HCEC 1CT (cell line): ENCODE measurements at places on chromosomes 7 and 10.

GRCh38 chr10:24722676-24723385, 856 bp downstream of the ARHGAP21 start:
- DNase-seq: peak; percentile 40

- DNase-seq: no peak
These were observed 13.7 kb downstream of the MYL10 start for GRCh38 chr7:101615446-101615845.

DNA sequence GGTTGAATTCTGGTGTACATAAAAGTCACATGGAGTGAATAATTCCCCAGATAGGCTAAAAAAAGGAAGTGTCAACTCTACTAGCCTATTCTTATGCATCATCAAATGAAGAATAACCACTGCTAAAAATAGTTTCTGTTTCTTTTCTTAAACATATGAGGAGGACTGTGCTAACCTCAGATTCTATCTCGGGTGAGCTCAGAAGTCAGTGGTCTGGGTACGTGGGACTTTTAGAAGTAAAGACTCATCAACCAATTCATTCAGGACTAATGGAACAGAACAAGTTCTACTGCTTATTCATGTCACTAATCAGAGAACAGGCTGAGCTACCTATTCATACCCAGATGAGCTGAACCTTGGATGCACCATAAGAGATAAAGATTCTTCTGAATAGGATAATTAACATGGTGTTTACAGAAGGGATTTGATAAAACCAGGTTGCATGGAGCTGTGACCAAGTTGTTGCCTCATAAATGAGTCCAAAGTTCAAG, 9.5 kb upstream of the ASAH2 start:
- no peak for DNase-seq

- DNase-seq: no peak
These were observed 1.8 kb downstream of the LFNG start for GRCh38 chr7:2521341-2521745.

- DNase-seq: no peak
These were observed 408.6 kb upstream of the PFKP start for GRCh38 chr10:2658780-2659179.

DNA sequence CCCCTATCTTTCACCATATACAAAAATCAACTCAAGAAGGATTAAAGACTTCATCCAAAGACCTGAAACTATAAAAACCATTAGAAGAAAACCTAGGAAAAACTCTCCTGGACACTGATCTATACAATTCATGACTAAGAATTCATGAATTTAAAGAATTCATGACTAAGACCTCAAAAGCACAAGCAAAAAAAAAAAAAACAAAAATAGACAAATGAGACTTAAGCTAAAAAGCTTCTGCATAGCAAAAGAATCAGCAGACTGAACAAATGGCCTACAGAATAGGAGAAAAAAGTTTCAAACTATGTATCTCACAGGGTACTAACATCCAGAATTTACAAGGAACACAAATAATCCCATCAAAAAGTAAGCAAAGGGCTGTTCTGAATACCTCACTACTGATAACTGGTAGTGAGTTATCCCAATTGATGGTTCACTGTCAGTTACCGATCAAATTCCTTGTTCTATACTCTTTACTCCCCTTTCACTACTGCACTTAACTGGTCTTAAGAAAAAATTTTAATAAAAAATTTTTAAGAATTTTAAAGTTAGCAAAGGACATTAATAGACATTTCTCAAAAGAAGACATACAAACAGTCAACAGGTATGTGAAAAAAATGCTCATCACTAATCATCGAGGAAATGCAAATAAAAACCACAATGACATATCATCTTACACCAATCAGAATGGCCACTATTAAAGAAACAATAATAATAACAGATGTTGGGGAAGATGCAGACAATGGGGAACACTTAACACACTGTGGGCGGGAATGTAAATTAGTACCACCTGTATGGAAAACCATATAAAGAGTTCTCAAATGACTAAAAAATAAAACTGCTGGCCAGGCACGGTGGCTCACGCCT, 33.2 kb downstream of the KMT2C start:
- peak; percentile 46 for DNase-seq

DNA sequence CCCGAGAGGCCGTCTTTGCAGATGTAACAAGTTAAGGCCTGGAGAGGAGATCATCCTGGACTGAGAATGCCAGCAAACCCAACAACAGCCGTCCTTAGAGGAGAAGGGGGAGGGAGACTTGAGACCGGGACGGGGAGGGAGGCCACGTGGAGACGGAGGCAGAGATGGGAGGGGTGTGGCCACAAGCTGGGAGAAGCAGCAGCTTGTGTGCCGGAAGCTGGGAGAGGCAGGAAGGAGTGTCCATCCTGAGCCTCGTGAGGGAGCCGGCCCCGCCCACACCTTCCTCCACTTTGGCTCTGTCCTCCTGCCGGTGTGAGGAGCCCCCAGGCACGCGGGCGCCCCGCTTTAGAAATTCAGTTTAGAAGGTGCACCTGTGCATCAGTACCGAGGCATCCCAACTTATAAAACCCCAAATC, 95.7 kb downstream of the DNAJB6 start:
- peak; percentile 58 for DNase-seq

GRCh38 chr10:124534231-124534798, 72.7 kb downstream of the LHPP start:
- no peak for DNase-seq

DNA sequence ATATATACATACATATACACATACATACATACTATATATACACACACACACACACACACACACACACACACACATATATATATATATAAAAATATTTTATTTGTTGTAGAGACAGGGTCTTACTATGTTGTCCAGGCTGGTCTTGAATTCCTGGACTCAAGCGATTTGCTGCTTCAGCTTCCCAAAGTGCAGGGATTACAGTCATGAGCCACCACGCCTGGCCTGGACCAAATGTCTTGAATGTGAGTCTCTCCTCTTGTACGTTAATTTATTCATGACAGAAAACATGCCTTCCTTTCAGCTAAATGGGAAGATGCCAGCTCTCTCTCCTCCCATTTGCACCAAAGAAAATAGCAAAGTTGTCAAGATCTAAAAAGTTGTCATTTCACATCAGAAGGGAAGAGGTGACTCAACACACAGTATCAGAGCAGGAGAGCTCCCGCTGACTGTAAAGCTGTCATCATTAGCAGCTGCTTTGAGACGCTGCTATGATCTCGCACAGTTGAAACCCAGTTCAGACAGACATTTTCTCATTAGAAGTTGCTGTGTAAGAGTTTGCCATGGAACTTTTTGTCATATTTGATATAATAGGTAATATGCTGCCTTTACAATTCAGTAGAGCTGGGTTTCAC, 224.3 kb downstream of the SFMBT2 start:
- no peak for DNase-seq

- no peak for DNase-seq
These were observed 736.4 kb upstream of the PHF14 start for GRCh38 chr7:10237306-10237705.

- no peak for DNase-seq
These were observed 48.9 kb upstream of the HABP2 start for GRCh38 chr10:113503930-113504329.

- DNase-seq: peak; percentile 42
These were observed 71.5 kb downstream of the GPR85 start for GRCh38 chr7:113015034-113015645.

GRCh38 chr7:102094316-102094650, 192.4 kb upstream of the SH2B2 start:
- DNase-seq: no peak

DNA sequence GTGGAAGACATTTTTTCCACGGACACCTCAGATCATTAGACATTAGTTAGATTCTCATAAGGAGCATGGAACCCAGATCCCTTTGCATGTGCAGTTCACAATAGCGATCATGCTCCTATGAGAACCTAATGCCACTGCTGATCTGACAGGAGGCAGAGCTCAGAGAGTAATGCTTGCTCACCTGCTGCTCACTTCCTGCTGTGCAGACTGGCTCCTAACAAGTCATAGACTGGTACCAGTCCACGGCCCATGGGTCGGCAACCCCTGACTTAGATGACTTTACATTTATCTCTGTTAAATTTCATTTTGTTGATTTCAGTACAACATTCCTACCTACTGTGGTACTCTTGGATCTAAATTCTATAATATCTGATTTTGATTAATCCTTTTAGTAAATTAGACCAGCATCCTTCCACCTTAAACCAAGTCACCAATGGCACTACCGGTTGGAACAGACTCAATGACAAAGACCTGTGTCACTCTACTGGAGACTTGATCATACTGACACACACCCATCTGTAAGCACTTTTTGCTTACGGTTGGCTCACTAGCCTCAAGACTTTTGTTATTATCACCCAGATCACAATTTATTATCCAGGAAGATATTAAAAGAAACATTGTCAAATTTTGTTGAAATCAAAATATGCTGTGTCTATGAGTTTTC, 8.0 kb upstream of the CCDC71L start:
- DNase-seq: no peak

DNA sequence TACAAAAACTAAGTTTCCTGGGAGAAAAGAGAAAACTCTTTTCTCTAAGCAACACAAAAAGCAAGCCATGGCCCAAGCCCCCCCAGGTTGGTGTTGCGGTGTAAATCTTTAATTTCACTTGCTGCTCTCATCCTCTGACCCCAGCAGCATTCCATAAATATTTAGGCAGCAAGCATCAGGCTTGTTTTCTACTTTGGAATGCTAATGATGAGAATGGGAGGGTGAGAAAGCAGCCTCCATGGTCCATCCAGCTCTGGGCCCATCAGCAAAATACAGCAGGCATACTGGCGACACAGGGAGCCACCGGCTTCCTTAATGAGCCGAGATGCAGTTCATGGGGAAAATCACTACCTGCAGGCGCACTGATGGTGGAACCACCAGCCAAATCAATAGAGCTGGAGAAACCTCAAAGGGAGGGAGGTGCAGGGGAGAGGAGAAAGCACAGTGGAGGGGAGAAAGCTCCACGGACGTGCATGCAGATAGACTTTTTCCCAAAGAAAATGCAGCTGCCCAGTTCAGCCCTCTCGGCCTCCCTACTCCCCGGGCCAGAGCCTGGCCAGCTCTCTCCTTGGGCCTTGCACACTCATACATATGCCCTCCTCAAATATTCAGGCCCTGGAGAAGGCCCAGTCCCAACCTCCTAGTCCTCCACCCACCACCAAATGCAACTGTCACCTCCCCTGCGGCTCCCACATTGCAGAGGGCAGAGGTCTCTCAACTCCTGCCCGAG, 131.9 kb downstream of the GRID1 start:
- DNase-seq: no peak

DNA sequence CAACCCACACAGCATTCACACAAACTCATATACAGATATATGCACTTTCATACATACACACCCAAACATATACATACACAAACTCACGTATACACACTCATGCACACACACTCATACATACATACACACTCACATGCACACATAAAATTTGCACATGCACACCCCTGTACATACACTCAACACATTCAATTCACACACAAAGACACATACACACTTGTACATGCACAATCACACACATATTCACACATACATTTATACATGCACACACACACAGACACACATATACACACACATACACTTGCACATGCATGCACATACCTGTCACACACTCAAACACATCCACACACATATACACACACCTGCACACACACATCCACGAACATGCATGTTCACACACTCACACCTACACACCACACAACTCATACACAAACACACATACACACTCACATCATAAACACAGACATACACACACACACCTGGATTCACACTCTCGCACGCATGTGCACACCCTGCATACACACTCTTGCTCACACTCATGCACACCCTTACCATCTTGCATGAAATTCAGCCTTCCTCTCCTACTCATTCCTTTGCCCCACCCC, 451.2 kb downstream of the GRID1 start:
- no peak for DNase-seq

- no peak for DNase-seq
These were observed 11.7 kb upstream of the HILPDA start for GRCh38 chr7:128443831-128444600.

DNA sequence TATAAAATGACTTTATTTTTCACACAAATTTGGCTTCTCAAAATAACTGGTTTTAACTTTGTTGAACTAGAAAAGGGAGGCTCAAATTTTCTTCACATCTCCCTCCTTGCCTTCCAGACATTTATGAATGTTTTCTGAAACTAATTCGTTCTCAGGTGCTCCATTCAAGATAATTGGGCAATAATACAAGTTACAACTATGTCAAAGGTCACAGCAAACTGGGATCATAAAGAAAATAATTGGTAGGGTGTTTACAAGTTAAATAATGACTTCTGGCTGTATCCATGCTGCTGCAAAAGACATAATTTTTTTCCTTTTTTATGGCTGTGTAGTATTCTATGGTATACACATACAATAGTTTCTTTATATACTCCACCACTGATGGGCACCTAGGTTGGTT, 75.3 kb downstream of the MINPP1 start:
- DNase-seq: no peak

DNA sequence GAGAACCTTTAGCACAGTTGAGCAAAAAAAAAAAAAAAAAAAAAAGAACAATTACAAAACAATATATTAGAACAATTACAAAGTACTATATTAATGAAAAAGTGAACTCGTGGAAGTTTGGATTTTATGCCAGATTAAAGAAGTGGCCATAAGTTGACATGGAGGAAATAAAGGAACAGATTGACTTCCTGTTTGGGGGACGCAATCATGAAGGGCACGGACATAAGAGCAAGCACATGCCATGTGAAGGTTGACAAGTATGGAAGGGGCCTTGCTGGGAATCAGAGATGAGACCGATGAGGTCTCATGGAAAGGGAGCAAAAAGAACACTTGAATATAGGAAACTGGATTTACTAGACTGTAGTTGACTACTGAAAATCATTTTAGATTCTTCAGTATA, 61.7 kb downstream of the ICA1 start:
- DNase-seq: no peak

DNA sequence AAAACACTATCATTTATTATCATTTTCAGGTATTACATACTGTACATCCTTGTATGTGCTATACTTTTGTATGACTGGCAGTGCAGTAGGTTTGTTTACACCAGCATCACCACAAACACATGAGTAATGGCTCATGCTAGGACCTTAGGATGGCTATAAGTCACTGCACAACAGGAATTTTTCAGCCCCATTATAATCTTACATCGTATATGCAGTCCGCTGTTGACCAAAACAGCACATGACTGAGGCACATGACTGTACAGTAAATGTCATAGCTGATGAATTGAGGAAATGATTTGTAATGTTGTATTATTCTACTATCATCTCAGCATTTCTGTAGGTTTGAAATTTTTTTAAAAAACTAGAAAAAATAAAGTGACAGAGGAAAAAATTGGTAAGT, 38.6 kb downstream of the BPGM start:
- peak; percentile 53 for DNase-seq

DNA sequence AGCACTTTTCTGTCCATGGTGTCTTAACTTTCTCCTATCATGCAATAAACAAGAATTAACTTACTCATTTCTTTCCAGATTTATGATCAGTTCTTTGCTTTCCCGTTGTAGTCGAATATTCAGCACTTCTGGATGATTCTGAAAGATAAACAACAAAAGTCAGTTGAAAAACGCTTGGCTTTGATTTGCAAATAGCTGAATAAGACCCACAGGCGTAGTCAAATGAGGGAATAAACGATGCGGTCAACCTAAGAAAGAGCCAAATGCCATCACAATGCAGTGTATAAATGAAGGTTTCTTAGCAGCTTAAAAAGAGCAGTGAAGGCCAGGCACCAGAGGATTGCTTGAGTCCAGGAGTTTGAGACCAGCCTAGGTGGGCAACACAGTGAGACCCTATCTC, 109.4 kb downstream of the ADAM12 start:
- DNase-seq: no peak
